ENCODE measurements at places on chromosomes 2 and 18.

GRCh38 chr2:9358846-9359245 lies 64.5 kb downstream of the ITGB1BP1 start:
- DNase-seq = no peak

- DNase-seq = no peak
These were observed 794.2 kb upstream of the NXPH2 start for GRCh38 chr2:139574371-139574770.

DNA sequence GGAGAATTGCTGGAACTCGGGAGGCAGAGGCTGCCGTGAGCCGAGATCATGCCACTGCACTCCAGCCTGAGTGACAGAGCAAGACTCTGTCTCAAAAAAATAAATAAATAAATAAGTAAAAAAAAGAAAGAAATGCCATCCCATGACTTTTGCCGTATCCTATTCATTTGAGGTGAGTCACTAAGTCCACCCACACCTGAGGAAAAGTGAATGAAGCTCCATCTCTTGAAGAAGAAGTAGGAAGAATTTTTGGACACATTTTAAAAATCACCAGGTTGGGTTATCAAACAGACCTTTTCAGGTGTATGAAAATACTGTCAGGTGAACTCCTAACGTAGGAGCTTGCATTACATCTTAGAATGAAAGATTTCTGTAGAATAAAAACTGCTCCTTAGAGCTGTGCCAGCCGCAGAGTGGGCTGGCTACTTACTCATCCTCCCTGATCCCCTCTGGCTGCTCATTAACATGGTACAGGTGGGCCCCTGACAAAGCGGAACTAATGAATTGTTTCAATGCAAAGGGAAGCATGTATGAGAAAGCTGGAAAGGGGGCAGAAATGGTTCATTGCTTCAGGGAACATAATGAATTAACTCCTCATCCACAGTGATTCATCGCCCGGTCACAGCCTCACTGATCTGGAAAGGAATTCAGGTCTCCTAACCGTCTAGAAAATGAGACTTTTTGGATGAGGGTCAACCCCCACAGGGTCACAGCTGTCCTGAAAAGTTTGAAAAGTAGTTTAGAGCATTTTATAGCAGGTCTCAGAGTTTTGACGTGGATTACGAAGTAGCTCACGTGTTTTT lies 191.4 kb downstream of the SPP2 start:
- DNase-seq = peak; percentile 82

DNA sequence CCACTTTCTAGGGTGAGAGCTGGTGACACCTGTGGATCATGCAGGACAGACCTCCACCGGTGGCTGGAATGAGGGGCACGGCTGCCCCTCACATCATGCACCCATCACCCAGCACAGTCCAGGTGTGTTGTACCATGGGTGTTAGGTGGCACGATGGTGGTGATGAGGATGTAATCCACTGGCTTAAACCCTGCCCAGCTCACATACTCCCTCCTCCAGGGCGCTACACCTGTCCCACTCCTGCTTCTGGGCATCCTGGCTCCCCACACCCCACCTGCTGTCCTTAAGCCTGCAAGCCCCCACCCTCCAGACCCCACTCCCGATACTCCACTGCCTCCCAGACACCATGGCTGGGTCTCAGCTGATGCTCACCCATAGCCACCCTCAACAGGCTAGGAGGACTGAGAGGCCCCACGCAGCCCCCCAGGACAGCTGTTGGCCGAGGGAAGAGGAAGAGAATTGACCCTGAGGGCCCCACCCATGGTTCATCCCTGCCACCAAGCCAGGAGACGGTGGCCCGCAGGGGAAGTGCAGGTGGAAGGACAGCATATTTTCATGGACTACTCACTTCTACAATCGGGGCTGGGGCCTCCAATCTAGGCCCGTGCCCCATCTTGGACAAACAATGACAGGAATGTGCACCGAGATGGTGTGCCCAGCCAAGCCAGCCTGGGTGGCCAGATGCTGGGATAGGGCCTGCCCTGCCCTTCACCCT lies 34.3 kb downstream of the MAL start:
- DNase-seq = no peak

GRCh38 chr18:62828091-62828640 lies 112.8 kb downstream of the PHLPP1 start:
- no peak for DNase-seq

All from keratinocyte (primary cell).